Sigmoid colon (tissue), 7 donors: ENCODE measurements at places on chromosomes 16 and 17. TPM values are rescaled to one million over a fixed set of nuclear protein-coding genes. Genes with fewer than 3 reads are reported as not detected.

- no peak for DNase-seq
Observed at GRCh38 chr16:1828645-1829410, 1.8 kb downstream of the FAHD1 start.

DNA sequence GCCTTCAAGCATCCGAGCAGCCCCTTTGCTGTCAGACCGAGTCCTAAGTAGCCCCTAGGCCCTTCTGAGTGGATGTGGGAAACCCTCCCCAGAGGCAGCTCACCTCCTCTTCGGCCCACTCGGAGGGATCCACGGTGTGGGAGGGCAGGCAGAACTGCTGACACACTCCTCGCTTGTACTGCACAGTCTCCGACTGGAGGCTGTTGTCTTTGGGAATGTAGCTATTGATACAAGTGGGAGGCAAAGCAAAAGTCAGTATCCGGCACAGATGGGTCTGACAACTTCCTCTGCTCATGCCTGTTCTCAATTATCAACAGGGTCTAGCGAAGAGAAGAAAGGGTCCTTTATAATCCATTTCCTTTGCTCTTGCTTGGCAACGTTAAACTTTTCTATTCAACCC, 25.9 kb upstream of the FOXJ1 start:
- no peak for DNase-seq

GRCh38 chr17:7177191-7177953, 1.8 kb downstream of the ASGR1 start:
- DNase-seq, result peak; percentile 82

DNA sequence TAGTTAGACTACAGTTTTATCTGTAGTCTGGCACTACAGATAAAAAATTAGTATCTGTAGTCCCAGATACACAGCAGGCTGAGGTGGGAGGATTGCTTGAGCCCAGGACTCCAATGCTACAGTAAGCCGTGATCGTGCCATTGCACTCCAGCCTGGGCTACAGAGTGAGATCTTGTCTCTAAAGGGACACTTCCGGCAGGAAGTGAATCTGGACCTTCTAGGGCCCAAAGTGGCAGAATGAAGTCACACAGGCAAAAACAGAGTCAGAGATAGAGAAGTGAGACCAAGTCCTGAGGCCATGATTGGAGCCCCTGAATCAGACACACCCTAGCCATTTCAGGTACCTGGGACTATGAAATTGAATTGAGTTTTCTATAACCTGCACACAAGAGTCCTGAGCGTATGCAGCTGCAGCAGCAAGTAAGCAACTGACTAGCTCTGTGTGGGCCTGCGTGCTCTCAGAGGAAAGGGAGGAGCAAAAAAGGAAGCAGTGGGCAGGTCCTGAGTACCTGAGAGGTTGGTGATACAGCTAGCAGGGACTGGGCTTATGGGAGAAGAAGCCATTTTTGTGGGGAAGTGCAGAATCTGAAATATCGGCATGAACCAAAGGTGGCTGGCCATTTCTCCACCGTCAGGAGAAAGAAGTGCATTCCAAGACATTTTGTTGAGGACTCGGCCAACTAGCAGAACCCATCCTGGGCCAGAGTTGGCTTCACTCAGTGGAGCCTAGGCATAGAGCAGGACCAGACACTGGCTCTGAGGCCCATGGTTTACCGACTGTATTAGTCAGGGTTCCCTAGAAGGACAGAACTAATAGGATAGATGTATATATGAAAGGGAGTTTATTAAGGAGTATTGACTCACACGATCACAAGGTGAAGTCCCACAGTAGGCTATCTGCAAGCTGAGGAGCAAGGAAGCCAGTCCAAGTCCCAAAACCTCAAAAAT, 27.2 kb upstream of the BRD7 start:
- no peak for DNase-seq

- peak; percentile 49 for DNase-seq
Observed at GRCh38 chr16:27945233-27945973, 118.1 kb downstream of the GSG1L start.

GRCh38 chr17:71501711-71502110, 619.1 kb upstream of the SOX9 start:
- DNase-seq, result no peak

GRCh38 chr16:13453938-13454553, 465.9 kb upstream of the ERCC4 start:
- DNase-seq, result no peak

GRCh38 chr17:27996202-27997043, 46.1 kb upstream of the NLK start:
- no peak for DNase-seq

DNA sequence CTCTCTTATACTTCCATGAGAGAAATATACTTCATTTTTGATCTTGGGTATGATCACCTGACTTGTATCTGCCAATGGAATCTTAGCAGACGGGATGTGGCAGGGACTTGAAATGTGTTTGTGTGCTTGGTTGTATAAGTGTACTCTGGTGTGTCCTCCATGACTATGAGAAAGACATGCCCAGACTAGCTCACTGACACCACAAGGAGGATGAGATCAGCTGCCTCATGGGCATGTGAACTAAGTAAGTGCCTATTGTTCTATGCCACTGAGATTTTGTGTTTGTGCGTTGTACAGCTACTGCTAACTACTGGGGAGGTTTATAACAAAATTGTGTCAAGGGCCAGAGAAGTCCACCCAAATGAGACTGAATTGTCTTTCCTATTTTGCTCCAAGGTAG, 402.2 kb upstream of the SALL1 start:
- no peak for DNase-seq

DNA sequence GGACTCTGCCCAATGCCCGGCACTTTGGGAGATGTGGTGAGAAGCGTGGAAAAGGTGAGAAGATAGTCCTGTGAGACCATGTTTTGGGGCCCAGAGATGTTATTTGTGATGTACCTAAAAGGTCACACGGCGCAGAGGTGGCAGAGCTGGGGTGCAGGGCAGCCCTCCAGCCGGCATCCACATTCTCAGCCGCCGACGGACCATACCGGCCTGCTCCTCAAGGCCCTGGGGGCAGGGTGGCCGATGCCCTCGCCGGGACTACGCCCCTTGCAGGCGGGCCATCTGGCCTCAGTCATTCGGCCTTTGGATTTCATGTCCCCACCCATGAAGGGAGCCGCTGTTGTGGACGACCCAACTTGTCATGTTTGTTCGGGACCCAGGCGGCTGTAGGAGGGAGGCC, 131.4 kb upstream of the GSE1 start:
- no peak for DNase-seq

- DNase-seq, result no peak
Observed at GRCh38 chr16:87459833-87460232, 33.0 kb downstream of the ZCCHC14 start.

GRCh38 chr17:81272616-81273015, 22.5 kb downstream of the SLC38A10 start:
- no peak for DNase-seq

- DNase-seq, result no peak
Observed at GRCh38 chr17:61581611-61582349, 9.2 kb downstream of the NACA2 start.

DNA sequence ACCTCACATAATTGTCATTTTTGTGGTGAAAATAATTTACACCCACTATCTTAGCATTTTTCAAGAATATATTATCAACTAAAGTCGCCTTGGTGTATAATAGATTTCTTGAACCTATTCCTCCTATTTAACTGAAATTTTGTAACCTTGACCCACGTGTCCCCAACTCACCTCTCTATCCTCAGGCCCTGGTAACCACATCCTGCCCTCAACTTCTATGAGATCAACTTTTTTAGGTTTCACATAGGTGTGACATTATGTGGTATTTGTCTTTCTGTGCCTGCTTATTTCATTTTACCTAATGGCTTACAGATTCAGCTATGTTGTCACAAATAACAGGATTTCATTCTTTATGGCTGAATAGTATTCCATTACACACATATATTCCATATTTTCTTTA, 73.0 kb upstream of the CNTNAP4 start:
- DNase-seq, result no peak

DNA sequence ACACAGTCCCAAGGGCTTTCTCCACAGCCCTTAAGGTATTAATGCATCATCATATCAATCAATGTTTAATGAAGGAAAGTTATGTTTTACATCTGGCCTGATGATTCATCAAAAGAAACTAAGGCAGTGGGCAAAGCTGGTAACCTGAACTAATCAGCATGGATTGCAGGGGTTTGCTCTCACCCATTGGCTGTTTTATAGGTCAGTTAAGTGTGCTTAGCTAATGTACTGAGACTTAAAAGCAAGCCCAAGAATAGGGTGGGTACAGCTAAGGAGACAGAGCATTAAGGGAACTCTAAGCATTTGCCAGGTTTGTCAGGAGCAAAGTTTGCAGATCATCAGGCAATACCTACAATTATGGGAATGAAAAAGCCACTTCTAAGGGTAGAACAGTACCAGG, 1247.6 kb downstream of the CDH8 start:
- no peak for DNase-seq

DNA sequence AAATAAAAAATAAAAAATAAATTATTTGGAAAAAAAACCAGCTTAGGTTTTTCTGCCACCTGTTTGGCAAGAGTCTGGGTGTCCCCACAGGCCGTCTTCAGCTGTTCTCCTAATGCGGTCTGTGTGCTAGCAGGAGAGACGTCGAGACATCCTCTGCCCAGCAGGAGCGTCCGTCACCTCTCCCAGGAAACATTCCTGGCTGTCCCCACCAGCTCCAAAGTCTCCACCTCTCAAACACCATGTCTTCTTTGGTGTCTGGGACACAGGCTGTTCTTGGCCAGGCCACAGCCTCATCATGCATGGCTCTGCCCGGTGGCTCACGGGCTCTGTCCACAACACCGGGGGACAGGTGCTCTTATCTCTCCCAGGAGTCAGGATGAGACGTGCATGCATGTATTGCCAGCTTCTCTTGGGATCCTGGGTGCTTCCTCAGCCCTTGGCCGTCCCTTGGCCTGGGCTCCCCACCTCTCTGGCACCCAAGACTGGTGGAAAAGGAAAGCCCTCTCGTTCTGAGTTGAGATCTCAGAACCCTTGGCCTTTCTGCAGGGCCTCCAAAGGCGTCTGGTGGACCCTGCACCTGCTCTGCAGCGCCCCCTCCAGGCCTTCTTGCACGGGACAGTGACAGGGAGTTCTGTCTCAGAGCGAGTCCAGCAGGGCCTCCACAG, 84.9 kb upstream of the CBX4 start:
- DNase-seq, result no peak

GRCh38 chr17:40095351-40095943, 4.9 kb downstream of the NR1D1 start:
- DNase-seq, result peak; percentile 76

GRCh38 chr17:10429421-10430045, 7.8 kb upstream of the MYH8 start:
- DNase-seq, result no peak

DNA sequence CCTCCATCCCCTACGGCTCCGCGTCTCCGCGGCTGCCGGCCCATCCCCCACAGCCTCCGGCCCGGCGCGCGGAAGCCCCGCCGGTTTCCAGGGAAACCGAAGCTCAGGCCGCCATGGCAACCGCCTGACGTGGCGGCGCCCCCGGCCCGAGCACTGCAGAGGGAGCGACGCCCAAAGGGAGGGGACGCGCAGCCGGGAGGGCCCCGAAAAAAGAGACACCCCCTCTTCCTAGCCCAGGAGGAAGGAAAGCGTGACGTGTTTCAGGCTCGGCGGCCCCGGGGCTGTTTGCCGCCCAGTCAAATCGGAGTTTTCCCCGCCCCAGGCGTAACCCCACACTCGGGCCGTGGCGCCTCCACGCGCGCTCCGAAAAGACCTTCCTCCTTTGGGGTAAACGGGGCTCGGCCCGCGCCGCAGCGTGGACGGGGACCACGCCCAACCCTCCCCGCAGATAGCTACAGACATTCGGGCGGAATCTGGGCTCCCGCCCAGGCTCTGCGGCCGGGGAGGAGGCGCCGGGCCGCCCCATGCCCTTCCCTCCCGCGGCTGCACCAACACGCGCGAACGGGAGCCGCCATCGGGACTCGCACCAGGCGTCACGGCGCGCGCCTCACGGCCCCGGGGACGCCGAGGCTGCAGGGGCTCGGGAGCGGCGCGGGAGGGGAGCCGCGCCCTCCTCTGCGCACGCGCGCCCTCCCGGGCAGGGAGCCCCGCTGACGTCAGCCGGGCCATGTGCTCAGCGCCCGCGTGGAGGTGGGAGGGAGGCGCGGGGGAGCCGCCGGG, 7.5 kb downstream of the MNT start:
- peak; percentile 96 for DNase-seq

GRCh38 chr16:17367036-17367435, 103.7 kb downstream of the XYLT1 start:
- DNase-seq, result no peak

- DNase-seq, result no peak
Observed at GRCh38 chr16:56649820-56650219, 1.9 kb upstream of the MT1B start.

GRCh38 chr17:46108550-46109110, 84.6 kb downstream of the KANSL1 start:
- DNase-seq, result no peak

GRCh38 chr16:66601471-66601870, 3.0 kb upstream of the CMTM3 start:
- no peak for DNase-seq

- peak; percentile 68 for DNase-seq
Observed at GRCh38 chr17:75996665-75997590, 3.7 kb upstream of the CDK3 start.

- DNase-seq, result no peak
Observed at GRCh38 chr16:89482150-89482816, 8.1 kb downstream of the ANKRD11 start.

DNA sequence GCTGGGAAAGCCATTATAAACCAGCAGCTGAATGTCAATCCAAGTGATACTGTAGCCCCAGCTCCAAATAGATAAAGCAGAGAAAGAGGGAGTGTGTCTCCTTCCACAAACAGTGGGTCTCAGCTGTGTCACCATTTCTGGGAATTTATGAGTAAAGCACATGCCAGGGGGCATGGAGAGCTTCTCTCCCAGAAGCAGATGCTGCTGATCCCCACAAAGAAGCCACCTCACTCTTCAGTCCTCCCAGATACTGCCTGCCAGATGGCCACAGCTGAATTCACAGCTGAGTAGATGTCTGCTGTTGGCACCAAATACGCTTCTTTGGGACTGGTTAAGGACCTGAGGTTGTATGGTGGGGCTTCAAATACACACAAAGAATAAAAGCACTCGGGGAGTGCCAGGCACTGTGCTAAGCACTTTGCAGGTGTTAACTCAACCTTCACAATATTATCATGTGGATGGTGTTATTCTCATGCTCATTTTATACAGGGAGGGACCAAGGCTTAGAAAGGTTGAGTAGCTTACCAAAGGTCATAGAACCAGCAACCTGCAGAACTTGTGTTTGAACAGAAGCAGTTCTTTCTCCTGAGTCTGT, 298.3 kb downstream of the CDH11 start:
- DNase-seq, result no peak

GRCh38 chr17:79033741-79034501, 10.0 kb downstream of the C1QTNF1 start:
- peak; percentile 73 for DNase-seq

GRCh38 chr16:57666353-57667047, 1.6 kb upstream of the ADGRG3 start:
- DNase-seq, result no peak

The DDX19B gene
- total RNA-seq, result 27.1 TPM

The BIRC5 gene
- total RNA-seq, result 0.28 TPM

The KRTAP4-3 gene
- total RNA-seq, result not detected

The ZNF750 gene
- not detected for total RNA-seq

The POLR3K gene
- total RNA-seq, result 6.4 TPM

The CCNF gene
- 1.9 TPM for total RNA-seq

The GAS2L2 gene
- not detected for total RNA-seq

The AHSP gene
- not detected for total RNA-seq

The MYH1 gene
- not detected for total RNA-seq

The ABI3 gene
- 2.5 TPM for total RNA-seq

The NLGN2 gene
- total RNA-seq, result 6.8 TPM

The CORO7 gene
- 34.6 TPM for total RNA-seq

The MT4 gene
- not detected for total RNA-seq

The ARHGAP23 gene
- 36.0 TPM for total RNA-seq

The MAP3K3 gene
- 52.8 TPM for total RNA-seq

The GCGR gene
- 0.27 TPM for total RNA-seq
